Globus pallidus (tissue), 1 donor: ENCODE measurements at places on chromosomes 16 and 17.

GRCh38 chr16:77424871-77425604, 9.8 kb downstream of the ADAMTS18 start:
- peak; percentile 20 for DNase-seq

DNA sequence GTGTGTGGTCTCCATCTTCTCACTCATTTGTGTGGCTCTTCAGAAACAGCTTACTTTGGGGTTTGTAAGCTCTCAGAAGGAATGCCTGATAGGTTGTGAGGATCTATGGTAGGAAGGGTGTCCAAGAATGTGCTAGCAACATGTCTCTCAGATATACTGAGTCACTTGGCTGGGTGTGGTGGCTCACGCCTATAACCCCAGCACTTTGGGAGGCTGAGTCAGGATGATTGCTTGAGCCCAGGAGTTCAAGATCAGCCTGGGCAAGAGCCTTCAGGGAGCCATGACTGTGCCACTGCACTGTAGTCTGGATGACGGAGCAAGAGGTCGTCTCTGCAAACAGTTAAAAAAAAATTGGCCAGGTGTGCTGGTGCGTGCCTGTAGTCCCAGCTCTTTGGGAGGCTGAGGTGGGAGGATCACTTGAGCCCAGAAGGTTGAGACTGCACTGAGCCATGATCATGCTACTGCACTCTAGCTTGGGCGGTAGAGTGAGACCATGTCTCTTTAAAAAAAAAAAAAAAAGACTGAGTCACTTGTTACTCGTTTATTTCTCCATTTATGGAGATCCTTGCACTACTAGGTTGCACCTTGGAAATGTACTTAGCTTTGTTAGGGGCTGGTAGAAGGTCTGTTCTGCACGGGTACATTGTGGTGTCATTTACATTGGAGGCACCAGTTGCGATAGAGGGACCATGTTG, 232.0 kb downstream of the SNX29 start:
- no peak for DNase-seq

GRCh38 chr16:89123001-89123830, 29.6 kb downstream of the ACSF3 start:
- no peak for DNase-seq

- no peak for DNase-seq
These were observed 78.1 kb upstream of the BRD7 start for GRCh38 chr16:50446861-50447260.

DNA sequence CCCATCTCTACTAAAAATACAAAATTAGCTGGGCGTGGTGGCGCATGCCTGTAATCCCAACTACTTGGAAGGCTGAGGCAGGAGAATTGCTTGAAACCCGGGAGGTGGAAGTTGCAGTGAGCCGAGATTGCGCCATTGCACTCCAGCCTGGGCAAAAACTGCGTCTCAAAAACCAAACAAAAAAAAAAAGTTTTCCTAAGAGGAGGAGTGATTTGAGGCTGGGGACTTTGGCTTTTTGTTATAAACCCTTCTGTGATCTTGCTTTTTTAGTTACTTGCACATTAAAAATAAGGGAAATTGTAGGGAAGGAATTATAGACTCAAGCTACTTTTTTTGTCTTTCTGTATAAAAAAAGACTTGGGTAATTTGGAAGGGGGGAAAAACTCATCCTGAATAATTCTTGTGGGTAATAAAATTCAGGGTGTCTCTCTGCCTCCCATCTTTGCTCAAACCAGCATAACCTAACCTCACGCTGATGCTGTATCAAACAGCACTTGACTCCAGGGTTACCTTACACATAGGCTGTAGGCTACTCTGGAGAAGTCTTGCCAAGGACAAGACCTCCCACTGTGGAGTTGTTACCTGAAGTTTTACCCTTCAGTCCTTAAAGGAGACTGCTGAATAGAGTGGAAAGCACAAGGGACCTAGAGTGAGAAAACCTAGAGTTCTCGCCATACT, 1.7 kb upstream of the CDR2 start:
- no peak for DNase-seq

DNA sequence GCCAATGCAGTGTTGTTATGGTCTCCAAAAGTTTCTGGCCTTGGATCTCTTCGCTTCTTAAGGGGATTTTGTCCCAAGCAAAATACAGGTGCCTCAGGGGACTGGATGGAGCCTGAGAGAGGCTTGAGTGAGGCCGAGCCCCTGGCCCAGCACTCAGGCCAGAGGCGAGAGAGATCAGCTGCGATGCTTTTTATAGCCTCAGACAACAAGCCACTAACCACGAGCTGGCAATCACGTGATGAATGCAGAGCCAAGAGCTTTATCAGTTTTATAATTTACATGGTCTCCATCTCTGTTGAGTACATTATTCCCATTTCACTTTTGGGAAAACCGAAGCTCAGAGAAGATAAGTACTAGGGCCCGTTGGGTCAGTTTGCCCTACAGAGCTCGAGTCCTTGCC, 360.0 kb upstream of the CDH5 start:
- DNase-seq = no peak

GRCh38 chr16:81448154-81449131, 3.8 kb downstream of the CMIP start:
- DNase-seq = no peak

DNA sequence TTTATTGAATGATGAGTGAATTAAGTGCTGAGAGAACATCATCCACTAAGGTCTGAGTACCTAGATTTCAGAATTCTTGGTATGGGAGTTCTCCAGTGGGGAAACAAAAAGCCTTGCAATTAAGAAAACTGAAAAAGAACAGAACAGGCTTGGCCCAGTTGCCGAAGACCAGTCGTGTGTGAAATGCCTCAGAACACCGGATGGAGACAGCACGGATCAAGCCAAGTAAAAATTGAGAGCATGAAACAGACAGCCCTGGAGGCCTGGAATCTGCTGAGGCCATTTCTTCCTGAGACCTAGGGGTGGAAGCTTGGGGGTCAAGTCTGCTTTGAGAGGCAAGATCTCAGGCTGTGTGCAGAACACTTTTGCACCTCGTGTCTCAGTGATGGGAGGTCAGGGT, 43.3 kb downstream of the GRIN2A start:
- no peak for DNase-seq

- no peak for DNase-seq
These were observed 73.4 kb upstream of the SDK2 start for GRCh38 chr17:73717690-73718089.

DNA sequence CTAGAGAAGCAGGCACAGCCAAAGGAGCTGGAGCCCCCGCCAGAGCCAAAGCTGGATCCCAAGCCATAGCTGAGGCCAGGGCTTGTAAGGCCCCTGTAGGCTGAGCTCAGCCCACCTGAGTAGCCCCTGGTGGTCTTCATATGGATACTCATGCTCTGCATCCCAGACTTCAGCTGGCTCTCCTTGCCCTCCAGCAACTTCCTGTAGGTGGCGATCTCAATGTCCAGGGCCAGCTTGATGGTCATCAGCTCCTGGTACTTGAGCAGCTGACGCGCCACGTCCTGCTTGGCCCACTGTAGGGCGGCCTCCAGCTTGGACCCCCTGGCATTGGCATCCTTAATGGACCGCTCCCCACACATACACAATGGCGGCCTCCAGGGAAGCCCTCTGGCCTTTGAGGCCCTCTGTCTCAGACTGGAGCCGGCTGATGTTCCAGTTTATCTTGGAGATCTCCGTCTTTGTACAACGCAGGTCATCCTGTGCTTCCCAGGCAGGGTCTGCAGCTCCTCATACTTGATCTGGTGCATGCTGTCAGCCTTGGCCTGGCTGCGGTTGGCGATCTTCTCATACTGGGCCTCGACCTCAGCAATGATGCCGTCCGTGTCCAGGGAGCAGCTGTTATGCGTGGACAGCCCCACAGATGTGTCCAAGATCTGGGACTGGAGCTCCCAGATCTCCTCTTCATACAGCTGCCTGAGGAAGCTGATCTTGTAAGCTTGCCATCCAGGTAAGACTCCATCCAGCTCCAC, 28.9 kb downstream of the IKZF3 start:
- DNase-seq = no peak

DNA sequence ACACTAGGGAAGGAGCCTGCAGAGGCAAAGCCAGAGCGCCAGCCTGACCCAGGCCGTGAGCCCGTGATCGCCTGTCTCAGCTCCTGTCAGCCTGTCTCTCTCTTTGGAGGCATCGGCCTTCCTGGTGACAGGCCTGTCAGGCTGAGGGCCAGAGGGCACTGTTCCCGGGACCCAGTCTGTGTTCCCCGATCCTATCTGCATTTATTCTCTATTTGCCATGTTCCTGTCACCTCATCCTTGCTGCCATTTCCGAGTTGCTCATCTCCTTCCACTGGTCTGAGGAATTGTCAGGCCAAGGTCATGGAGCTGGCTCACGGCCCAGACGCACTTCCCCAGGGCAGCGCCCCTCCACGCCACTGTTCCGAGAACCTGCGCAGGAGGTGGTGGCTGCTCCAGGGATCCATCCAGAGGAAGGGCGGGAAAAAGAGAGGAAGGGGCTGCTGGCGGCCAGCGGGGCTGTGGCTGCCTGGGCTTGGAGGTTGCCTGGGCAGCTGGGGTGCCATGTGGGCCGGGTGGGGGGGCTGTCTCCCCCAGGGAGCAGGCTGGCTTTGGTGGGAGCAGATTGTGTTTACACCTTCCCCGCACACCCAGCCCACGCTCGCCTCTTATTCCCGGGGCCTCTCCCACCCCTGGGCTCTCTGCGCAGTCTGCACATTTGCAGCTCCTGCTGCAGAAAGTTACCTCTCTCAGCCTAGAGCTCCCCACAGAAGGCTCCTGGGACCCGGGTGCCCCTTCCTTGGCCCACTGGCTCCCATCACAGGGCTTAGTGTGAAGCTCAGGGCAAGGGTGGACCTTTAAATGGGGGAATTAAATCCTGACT, 4.9 kb downstream of the PRCD start:
- no peak for DNase-seq

- DNase-seq = no peak
These were observed 11.8 kb downstream of the BCAR1 start for GRCh38 chr16:75239542-75240122.

DNA sequence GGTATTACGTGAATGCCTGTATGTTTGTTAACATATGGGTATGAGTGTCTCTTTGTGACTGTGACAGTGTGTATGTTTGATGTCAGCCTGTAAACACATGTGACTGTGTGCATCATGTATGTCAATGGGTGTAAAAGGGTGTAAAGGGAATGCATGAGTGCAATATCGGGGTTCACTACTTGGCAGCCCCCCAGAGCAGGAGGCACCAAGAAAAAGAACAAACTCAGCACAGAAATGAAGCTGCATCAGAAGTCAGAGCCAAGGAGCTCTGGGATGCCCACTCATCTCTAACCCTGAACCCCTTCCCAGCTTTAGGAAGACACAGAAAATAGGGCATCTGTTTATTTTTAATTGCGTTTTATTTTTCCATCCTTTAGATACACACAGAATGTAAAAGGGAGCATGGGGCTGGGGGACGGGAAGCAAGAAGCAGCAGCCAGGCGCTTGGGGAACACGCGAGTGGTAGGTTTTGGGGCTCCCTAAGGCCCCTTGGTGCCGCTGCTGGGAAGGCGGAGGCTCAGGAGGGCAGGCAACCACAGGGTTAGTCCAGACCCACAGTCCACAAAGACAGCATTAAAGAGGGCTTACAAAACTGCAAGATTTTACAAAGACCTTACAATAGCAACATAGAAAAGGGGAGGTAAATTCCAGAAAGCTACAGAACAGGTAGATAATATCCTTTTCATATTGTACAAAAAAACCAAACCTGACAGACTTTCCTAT, 2.3 kb upstream of the HOXB6 start:
- no peak for DNase-seq

DNA sequence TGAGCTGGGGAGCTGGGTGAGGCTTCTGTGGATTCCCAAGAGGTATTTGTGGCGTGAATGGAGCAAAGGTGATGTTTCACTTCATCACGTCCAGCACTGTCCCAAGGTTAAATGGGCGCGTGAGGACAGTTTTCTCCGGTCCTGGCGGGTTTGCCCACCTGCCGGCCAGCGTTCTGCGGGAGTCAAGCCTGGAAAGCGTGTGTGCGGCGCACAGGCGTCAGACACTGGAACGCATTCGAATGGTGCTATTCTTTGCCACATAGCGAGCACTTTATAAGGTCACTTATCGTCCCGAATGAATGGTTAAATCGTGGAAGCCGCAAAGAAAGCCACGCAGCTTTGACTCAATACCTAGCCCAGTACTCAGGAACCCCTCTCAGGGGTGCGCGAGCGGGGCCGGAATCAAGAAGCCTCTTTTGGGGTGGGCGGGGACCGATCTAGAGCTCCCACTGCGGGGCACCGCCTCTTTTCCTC, 446 bp upstream of the PSMD11 start:
- no peak for DNase-seq

DNA sequence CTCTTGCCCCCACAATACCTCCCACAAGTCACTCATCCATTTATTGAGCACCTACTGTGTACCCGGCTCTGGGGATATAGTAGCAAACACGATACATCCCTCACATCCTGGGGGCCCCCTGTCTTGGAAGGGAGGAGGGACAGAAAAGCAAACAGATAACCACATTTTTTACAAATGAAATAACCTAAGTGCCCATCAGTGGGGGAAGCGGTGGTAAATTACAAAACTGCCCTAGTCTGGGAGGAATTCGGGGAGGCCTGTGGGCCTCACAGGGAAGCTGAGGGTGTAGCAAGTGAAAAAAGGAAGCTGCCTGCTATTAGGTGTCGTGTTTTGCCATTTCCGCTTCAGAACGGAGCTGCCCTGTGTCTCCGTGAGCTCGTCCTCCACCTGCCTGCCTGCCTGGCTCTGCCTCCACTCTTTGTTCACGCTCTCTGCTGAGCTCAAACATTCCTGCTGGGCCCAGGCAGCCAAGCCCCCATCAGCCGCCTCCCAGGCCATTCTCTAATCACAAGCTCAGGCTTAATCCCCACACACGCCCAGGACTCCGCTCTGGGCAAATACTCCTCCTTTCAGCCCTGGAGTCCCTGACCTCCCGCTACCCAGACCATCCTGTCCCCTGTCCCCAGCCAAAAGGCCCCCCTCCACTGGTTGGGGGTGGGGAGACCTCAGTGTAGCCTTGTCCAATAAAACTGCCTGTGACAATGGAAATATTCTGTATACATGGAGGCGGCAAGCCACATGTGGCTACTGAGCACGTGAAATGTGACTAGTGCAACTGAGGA, 10.2 kb upstream of the SEC14L5 start:
- DNase-seq = no peak

DNA sequence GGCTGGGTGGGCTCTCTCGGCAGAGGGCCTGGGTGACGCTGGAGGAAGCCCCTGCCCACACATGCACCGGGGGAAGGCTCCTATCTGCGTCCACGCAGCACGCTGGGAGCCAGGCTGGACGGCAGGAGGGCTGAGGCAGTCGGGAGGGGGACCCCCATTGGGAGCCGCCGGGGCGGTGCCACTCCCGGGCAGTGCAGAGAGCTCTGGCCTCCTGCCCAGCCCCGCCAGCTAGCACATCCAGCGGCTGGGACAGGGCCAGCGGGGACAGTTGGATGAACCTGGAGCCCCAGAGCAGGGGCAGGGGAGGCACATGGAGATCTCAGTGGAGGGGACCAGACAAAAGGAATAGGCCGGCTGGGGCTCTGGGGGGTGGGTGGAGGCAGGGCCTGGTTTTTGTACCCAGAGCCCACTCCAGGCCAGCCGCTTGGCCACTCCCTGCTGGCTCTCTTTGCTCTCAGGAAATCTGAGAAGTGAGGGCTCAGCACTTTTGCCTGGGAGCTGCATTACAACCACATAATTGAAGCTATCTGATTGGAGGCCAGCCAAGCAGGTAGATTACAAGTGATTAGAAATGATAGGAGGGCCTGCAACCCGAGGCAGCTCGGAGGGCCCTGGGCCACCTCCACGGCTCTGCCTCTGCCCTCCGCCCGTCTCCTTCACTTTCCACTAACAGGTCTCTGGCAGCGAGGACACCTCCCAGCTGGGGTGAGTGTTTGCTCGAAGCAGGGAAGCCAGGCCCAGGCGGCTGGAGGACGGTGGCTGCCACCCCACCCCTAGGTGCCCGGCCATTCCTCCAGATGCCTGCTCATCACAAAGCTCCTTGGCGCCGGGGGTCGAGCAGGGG, 40.1 kb downstream of the ENGASE start:
- no peak for DNase-seq
